ENCODE measurements at places on chromosomes 4 and X. TPM values are rescaled to one million over a fixed set of nuclear protein-coding genes. Genes with fewer than 3 reads are reported as not detected.

Gene CXCL11
- not detected for total RNA-seq

Gene MAML3
- 1.7 TPM for total RNA-seq

Gene IRS4
- not detected for total RNA-seq

Gene CT45A10
- total RNA-seq, result not detected

Gene FRG1
- 20.5 TPM for total RNA-seq

Gene CTAG1B
- not detected for total RNA-seq

Gene TXK
- 0.26 TPM for total RNA-seq

Gene ZNF81
- total RNA-seq, result 3.3 TPM

Gene STATH
- total RNA-seq, result not detected

Gene MAGEC2
- not detected for total RNA-seq

Gene CXXC4
- 0.08 TPM for total RNA-seq

Gene SCRG1
- 0.19 TPM for total RNA-seq

Gene SYP
- total RNA-seq, result 0.37 TPM

Gene ARMCX2
- total RNA-seq, result 7.7 TPM

Gene DNAAF6
- total RNA-seq, result not detected

Gene SLC6A8
- total RNA-seq, result 256 TPM

Gene ATP8A1
- 26.5 TPM for total RNA-seq

Gene BMP3
- total RNA-seq, result 0.09 TPM

Gene TMSB15A
- total RNA-seq, result not detected

Gene GAB3
- total RNA-seq, result 3.4 TPM

Gene PPBP
- not detected for total RNA-seq

Gene C4orf51
- total RNA-seq, result not detected

Gene ETFDH
- 151 TPM for total RNA-seq

Gene MXRA5
- 6.7 TPM for total RNA-seq

Gene MORC4
- total RNA-seq, result 8.7 TPM

Gene LNX1
- 3.0 TPM for total RNA-seq

Gene CHRDL1
- 5.6 TPM for total RNA-seq

Gene GAGE12E
- not detected for total RNA-seq

Gene CCNB3
- total RNA-seq, result 0.25 TPM

Gene ZRSR2
- total RNA-seq, result 8.3 TPM

Gene DSPP
- total RNA-seq, result not detected

Gene SPANXB1
- not detected for total RNA-seq

Gene SPIN3
- total RNA-seq, result 3.6 TPM

Gene HMX1
- not detected for total RNA-seq

Gene CTBP1
- 122 TPM for total RNA-seq

Gene IL21
- total RNA-seq, result not detected

Gene RHOH
- 0.30 TPM for total RNA-seq

Gene GTPBP6
- 48.5 TPM for total RNA-seq

Gene C1QTNF7
- total RNA-seq, result 0.77 TPM

Measured in psoas muscle (tissue), 8 donors.